CD4-positive, alpha-beta T cell treated with Interleukin-2 at 100 ng/mL for 4 hours (primary cell): ENCODE measurements at places on chromosomes 13 and 19.

GRCh38 chr13:23460309-23460708, 26.8 kb upstream of the SACS start:
- DNase-seq: no peak

- no peak for DNase-seq
Measured at GRCh38 chr13:80180740-80181355, 160.1 kb downstream of the SPRY2 start.

DNA sequence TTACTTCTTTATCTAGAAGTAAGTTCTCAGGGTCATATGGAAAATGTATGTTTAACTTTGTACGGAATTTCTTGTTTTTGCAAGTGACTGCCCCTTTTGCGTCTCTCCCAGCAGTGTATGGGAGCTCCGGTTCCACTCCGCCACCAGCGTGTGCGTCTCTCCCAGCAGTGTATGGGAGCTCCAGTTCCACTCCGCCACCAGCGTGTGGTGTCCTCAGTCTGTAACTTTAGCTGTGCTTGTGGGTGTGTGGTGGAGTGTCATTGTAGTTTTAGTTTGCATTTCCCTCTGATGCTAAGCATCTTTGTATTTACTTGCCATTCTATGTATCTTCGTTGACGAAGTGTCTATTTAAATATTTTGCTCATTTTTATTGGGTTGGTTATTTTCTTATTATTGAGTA, 2.4 kb downstream of the CUL4A start:
- no peak for DNase-seq

DNA sequence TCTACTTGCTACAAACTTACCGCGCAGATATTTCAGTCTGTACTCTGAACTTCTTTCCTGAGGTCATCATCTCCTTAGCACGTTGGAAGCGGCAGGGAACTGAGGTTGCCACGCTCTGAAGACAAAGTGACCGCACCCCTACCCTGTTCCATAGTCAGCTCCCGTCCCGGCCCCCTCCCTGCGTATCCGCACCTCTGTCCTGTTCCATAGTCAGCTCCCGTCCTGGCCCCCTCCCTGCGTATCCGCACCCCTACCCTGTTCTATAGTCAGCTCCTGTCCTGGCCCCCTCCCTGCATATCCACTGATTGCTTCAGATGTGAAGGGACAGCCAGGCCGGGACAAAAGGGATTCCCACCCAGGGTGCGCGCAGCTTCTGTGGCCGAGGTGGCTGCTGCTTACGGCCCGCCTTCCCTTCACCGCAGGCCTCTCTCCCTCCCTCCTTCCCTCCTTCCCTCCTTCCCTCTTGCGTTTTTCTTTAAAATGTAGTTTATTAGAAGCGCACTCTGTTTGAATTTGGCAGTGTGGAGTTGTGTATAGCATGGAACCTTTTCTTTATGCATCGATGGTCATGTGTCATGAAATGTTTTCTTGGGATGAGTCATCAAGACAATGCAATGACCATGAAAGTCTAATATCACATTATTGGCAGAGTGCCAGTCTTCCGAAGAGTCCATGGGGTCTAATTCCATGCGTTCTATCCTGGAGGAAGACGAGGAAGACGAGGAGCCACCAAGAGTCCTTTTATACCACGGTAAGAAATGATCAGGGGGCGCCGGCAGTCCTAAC, 21.9 kb upstream of the NDUFS7 start:
- DNase-seq: no peak

- no peak for DNase-seq
Measured at GRCh38 chr13:99955747-99956472, 15.7 kb downstream of the ZIC5 start.

- no peak for DNase-seq
Measured at GRCh38 chr19:11722414-11722813, 16.3 kb downstream of the ZNF823 start.

GRCh38 chr19:33661336-33661735, 39.6 kb downstream of the CHST8 start:
- DNase-seq: no peak

DNA sequence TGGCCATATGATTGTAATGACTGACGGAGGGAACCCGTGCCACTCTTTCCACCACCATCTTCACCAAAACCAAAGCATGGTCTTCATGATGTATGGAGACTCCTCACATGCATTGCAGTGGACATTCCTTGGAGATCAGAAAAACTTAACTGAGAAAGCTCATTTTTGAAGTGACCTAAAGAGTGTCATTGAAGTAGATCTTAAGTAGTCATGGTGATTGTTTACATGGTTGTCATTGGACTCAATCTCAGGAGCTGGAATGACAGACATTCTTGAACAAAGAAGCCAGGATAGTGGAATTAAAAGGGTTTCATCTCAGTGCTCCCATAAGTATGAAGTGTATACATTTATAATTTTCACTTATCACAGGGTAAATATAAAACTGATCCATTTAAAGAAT, 236.7 kb upstream of the IPO5 start:
- no peak for DNase-seq

DNA sequence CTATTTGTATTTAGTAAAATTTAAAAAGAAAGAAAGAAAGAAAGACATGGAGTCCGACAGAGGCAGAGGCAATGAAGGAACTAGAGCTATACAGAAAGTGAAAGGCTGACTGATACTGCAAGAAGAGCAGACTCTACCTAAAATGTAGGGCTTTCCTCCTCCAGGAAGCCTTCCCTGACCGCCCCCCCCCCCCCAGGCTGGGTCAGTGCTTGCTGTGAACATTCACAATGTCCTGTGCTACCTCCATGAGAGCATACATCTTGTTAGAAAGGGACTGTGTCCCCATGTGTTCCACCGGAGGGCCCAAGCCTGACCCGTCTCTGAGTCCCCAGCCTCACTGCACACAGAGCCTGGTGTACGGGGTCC, 5.7 kb upstream of the CA11 start:
- DNase-seq: no peak

DNA sequence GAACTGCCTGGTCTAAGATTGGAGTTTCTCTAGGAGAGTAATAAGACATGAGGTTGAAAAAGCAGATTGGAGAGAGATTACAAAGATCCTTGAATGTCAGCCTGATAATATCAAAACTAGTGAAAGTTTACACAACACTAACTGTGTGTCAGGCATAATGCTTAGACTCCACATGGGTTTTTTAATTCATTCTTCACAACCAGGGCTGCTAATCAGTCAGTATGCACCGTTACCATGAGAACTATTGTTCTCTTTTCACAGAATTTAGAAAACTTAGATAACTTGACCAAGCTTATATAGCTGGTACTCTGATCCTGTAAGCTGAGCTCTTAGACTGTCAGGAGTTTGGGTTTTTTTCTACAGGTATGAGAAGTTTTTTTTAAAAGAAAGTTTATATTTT, 46.6 kb upstream of the TSC22D1 start:
- no peak for DNase-seq

DNA sequence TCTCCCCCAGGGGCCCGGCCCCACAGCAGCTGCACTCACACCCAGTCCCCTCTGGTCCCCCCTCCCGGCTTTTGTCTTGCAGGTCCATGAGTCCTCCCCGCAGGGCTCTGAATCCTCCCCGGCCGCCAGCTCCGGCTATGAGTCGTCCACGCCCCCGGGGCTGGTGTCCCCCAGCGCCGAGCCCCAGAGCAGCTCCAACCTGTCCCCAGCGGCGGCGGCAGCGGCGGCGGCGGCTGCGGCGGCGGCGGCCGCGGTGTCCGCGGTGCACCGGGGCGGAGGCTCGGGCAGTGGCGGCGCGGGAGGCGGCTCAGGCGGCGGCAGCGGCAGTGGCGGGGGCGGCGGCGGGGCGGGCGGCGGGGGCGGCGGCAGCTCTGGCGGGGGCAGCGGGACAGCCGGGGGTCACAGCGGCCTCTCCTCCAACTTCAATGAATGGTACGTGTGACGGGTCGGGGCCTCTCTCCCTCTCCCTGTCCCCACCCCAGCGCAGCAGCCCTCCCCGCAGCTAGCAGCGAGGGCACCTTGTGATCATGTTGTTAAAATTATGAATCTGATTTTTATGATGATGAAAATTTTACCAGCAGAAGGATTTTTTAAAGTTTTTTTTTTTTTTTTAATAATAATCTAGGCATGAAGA, 3.8 kb downstream of the ZIC2 start:
- no peak for DNase-seq

DNA sequence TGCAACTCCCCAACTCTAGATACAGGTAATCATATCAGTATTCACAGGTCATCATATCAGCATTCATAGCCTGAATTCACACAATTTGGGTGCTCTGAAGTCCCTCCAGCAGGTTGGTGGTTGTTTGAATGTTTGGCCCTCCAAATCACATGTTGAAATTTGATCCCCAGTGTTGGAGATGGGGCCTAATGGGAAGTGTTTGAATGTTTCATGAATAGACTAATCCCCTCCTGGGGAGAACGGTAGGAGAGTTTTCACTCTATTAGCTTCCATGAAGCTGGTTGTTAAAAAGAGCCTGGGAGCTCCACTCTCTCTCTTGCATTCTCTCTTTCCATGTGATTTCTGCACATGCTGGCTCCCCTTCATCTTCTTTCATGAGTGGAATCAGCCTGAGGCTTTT, 288.6 kb upstream of the PCDH9 start:
- DNase-seq: no peak

DNA sequence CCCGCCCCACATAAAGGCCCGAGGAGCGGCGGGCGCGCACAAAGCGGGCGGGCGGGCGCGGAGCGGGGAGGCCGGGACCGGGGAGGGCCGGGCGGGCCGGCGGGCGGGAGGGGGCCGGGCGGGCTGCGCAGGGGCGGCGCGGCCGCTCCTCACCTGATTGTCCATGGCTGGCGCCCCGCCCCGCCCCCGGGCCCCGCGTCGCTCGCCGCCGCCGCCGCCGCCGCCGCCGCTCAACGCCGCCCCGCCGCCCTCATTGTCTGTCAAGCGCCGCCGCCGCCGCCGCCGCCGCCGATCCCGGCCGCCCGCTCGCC, 200 bp downstream of the MLLT1 start:
- DNase-seq: no peak

- DNase-seq: no peak
Measured at GRCh38 chr19:53992815-53993214, 1.4 kb downstream of the CACNG6 start.

DNA sequence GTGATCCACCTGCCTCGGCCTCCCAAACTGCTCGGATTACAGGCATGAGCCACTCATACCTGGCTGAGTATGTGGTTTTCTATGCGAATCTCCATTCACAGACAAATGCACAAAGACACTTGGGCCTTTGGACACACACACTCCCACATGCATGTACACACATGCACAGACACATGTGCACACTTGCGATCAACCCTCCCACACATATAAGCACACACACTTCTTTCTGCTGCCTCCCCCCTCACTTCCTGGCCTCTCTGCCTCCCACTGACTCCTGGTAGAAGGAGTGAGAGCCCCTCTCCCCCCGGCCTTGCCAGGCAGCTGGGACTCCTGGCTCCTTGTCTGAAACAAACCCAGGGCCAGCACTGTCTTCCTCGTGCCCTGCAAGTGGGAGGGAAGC, 29.3 kb upstream of the PLEKHF1 start:
- no peak for DNase-seq

DNA sequence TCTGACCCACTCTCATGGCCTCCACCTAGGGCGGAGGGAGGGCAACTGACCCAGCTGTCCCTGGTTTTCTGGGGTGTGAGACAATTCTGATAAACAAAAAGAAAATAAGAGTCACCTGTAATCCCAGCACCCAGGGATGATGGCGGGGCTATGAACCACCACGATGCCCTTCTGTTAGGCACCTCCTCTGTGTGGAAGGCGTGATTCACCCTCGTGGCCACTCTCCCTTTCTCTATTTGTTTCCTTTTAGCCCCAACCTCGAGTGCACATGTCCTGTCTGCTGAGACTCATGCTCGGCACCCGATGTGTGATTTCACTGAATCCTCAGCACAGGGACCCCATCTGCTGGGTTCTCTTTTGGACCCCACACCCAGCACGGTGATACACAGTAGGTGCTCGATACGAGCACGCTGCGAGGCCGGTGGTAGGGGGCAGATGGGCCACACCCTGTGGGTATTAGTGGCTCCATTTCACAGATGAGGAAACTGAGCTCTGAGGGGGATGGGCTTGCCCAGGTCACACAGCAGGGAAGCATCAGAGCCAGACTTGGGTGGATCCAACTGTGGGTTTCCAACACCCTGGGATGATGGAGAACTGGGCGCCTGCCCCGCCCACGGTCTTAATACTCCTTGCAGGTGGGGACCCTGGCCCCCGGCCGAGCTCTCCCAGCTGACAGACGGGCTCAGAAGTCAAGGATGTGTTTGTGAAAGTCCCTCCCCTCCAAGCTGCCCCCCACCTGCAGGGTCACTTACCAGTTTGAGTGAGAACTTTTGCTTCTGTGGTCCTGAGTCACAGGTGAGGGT, 24.9 kb downstream of the VRK3 start:
- no peak for DNase-seq

DNA sequence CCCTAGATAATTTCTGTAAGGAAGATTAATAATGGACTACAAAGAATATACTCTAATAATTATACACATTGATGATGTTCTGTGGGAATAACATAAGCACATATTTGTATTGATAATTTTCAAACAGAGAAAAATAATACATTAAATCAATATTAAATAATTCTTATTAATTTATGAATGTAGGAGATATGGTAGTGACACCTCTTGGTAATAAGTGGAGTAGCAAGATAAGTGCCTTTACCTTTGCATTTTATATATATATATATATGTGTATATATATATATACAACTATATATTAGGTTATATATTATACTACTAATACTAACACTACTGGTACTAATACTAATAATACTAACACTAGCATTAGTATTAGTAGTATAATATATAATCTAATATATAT, 905.8 kb downstream of the SLITRK1 start:
- no peak for DNase-seq

- DNase-seq: no peak
Measured at GRCh38 chr13:75481176-75482069, 546 bp downstream of the TBC1D4 start.

DNA sequence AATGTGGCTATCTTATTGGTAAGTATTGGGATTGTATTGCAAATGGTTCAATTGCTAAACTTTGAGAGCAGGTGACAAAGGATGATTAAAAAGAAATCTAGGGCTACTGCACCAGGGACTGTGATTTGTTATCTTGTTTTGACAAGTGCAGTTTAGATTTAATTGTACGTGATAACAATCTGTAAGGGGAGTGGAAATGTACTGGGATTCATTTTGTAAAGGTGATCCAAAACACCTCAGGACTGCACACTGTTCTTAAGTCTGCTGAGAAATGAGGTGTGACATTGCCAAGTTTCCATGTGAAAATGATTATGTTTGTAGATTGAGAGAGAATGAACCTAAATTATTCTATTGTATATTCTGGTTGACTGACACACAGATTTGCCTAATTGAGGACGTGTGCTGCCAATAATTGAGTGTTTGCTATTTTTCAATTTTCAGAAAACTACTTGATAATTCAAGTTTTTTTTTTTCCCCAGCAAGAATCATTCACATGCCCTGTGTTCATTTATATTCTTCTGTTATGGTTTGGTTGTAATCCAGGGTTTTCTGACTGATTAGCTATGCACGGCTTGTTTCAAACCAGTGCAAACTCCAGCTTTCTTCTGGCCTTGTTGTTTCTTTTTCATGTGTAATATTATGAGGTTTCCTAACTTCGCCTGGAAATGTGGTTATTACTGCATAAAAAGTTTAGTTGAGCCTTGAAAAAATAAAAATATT, 308.0 kb downstream of the OLFM4 start:
- DNase-seq: no peak

DNA sequence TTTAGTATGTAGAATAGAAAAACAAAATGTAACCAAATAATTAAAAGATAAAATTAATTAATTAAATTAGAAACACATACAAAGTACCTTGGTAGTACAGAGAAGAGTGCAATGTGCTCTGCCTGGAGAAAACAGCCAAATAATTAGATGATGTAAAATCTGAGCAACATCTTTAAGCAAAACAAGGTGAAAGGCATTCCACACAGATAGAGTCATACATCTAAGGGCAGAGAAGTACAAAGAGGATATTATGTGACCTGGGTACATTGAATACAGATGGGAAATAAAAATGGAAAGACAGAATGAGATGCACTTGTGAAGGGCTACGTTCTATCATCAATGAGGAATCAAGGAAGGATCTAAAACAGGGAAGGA, 25.2 kb upstream of the FNDC3A start:
- no peak for DNase-seq
